ENCODE measurements at places on chromosomes 5 and 9. TPM values are rescaled to one million over a fixed set of nuclear protein-coding genes. Genes with fewer than 3 reads are reported as not detected.

The SMIM33 gene
- total RNA-seq = not detected

The CCT5 gene
- 395 TPM for total RNA-seq

The RXRA gene
- total RNA-seq = 12.4 TPM

The TRIM32 gene
- total RNA-seq = 27.0 TPM

The CCDC171 gene
- 2.4 TPM for total RNA-seq

The PAIP2 gene
- total RNA-seq = 60.0 TPM

The EGR1 gene
- total RNA-seq = 2.1 TPM

The HACD4 gene
- total RNA-seq = 4.2 TPM

The SLC34A1 gene
- total RNA-seq = not detected

The NMUR2 gene
- not detected for total RNA-seq

The SLC25A51 gene
- total RNA-seq = 88.5 TPM

The PCDHB10 gene
- 0.42 TPM for total RNA-seq

The KLF4 gene
- 1.5 TPM for total RNA-seq

The ADAMTS6 gene
- 86.5 TPM for total RNA-seq

The ERCC8 gene
- 32.8 TPM for total RNA-seq

The ASPN gene
- not detected for total RNA-seq

All from smooth muscle cell of the umbilical artery (primary cell).